Stimulated activated CD8-positive, alpha-beta memory T cell treated with anti-CD3 and anti-CD28 coated beads, Interleukin-15, amount 100 ng/mL, for 4 hours (primary cell): ENCODE measurements at places on chromosomes 13 and 19.
A peak's percentile ranks its signal among the peaks of the same experiment; 100 is the strongest.

DNA sequence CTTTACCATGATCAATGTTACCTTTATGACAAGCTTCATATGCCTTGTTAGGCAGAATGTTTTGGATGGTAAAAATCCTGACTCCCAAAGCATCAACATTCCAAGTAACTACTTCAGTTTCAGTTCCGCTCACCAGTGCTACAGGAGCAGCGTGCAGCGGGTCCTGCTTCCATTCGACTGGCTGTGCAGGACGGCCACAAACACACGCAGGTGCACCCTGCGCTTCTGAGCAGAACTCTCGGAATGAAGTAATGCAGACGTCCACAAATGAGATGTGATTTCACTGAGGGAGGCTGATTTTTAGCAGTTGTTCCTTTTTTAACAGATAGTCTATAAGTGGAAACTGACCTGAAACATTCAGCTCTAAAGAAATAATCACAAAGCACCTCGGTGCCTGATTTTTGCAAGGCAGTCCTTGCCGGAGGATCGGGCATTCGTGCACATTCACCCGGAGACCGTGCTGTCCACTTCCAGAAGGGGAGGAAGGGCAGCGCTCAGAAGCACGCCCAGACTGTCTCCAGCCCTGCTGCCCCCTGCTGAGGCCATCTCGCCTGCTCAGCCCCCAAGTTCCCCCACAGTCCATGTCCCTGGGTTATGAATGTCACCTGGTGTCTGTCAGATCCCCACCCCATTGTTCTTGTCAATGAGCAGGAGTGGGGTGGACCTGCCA lies 85.8 kb downstream of the RAB20 start:
- DNase-seq = no peak

- no peak for DNase-seq
Observed at GRCh38 chr19:40594657-40595091, 6.5 kb upstream of the LTBP4 start.

DNA sequence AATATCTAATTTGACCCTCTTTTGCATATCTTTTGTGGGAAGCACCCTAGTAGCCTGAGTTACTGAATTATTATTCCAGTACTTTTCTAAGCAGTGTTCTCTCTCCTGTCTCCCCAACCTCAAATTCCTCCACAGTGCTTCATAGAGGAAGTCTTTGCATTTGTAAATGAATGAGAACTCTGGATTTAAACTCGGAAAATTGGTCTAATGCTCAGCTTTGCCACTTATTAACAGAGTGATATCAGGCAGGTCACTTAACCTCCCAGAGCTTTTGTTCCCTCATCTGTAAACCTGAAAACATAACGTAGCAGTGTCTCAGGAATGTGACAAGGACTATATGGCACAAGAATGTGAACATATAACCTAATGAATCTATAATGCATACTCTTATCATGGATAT lies 26.2 kb downstream of the FREM2 start:
- no peak for DNase-seq

DNA sequence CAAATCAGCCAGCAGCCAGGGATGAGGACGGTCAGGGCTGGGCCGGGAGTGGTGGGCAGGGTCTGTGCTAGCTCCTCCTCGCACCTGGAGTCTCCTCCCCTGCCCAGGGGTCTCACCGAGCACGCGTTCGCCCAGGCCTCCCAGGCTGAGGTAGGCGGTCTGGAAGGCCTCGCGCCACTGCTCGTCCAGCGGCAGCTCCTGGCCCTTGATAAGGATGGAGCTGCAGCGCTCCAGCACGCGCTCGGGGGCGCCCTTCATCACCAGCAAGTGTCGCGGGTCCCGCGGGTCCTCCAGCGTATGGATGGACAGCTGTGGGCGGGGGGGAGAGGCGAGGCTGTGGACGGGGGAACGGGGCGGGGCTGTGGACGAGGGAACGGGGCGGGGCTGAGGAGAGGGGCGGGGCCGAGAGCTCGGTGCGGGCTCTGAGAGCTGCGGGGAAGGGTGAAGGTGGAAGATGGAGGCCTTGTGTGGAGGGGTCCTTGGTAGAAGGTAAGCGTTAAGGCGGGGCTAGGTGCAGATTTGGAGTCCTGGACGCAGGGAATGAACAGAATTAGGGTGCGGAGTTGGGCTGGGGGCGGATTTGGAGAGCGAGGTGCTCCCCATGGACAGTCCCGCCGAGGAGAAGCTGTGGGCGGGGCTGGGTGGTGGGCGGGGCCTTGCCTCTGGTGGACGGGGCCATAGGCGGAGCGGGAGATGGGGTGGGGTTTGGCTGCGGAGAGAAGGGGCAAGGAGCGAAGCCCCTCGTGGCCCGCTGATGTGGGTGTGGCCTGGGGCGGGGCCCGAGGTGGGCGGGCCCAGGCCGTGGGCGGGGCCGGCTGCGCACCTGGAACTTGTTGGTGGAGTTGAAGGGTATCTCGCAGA lies 5.7 kb downstream of the ATP4A start:
- DNase-seq = no peak

- no peak for DNase-seq
Observed at GRCh38 chr19:29268103-29268502, 55.2 kb upstream of the UQCRFS1 start.

GRCh38 chr19:41537789-41538188 lies 38.2 kb upstream of the CEACAM21 start:
- no peak for DNase-seq

DNA sequence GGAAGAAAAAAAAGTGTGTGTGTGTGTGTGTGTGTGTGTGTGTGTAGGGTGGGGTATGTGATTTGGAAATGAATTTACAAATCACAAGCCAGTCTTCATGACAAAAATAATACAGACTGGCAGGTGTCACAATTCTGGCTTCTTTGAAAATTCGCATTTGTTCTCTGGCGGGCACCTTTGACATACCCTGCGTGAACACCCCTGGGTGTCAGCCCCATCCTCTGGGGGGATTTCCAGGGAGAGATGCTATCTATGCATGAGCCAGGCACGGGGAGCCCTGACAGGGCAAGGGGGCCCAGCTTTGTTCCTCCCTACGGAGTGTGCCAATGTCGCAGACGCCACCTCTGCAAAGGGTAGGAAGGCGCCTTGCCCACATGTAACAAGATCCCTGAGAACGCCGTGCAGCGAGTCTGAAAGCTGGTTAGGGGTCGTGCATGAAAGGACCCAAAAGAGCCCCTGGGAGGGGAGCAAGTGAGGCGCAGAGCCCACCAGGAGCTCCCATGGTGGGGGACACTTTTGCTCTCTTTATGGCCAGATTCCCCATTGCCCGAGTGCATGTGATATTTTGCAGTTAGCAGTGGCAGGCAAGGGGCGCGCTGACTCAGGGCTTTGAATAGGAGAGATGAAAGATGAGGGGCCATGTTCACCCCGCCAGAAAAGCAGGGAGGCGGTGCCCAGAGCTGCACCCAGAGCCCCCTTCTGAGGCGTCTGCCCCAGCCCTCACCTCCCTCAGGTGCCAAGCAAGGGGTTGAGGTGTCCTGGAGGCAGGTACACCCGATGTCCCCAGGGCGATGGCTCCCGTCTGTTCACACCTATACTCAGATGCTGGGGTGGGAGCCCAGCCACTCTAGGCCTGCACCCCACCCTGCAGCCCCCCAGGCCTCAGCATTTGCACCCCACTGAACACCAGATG lies 45.3 kb downstream of the KLF2 start:
- DNase-seq = peak; percentile 56

GRCh38 chr13:50543141-50543540 lies 300.4 kb downstream of the DLEU7 start:
- no peak for DNase-seq

DNA sequence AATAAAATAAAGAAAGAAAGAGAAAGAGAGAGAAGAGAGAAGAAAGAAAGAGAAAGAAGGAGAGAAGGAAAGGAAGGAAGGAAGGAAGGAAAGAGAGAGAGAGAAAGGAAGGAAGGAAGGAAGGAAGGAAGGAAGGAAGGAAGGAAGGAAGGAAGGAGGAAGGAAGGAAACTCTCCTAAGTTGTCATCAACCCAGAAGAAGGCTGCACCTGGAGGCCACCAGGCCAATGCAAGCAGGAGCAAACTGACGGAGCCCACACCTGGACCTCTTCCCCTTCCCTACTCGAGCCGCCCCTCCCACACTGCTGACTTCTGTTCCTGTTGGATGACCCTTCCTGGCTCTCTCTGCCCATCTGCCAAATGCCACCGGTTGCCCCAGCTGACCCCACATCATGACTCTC lies 8.7 kb downstream of the ACER1 start:
- DNase-seq = no peak

GRCh38 chr19:42312370-42312769 lies 739 bp upstream of the TMEM145 start:
- no peak for DNase-seq

DNA sequence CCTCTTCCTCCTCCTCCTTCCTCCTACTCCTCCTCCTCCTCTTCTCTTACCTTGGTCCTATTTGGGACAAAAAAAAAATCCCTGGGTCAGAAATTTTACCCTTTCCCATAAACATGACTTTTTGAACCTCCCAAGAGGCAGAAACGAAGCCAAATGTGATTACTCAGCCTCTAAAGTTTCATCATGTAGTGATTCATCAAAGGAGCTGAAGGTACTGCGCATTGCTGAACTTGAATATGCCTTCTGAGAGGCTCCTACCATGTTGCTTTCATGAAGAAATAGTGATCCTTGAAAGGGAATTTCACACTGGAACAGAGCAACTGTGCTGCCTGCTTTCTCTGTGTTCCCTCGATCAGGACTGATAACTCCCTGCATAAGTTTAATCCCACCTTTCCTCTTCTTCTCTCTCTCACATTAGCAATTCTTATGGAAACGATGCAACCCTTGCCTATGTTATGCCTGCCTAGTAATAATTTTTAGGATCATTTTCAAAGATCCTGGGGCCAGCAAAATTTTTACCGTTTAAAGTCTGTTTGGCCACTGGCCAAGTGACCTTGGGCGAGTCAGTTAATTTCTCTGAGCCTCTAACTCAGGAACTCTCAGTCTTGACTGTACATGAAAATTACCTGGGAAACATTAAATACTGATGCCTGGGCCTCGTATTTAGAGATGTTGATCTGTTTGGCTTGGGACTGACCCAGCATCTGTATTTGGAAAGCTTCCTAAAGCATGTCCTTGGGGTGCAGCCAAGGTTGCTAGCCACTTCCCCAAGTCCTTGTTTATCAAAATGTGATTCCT lies 149.5 kb downstream of the DCT start:
- no peak for DNase-seq

DNA sequence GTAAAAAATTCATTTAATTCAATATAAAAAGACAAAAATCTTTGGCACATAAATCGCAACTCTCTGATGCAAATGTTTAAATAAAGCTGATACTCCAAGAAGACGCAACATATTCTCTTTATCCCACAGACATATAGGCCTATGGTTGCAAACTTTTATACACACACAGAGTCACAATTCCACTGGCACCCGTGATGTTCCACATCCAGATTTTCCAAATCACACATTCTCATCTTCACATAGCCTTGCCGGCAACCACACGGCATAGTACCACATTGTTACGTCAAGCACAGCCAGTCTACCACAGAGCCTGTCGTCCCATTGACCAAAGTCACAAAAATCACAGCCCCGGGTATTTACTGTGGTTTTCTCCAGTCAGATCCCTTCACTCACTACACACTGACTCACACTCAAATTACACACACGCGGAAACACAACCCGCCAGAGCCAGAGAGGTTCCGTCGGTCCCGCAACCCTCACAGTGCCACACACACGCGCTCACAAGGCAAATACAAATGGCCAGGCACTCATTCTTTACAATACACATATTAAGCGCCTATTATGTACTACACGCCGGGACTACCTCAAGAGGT lies 546 bp upstream of the ZNF546 start:
- DNase-seq = no peak

DNA sequence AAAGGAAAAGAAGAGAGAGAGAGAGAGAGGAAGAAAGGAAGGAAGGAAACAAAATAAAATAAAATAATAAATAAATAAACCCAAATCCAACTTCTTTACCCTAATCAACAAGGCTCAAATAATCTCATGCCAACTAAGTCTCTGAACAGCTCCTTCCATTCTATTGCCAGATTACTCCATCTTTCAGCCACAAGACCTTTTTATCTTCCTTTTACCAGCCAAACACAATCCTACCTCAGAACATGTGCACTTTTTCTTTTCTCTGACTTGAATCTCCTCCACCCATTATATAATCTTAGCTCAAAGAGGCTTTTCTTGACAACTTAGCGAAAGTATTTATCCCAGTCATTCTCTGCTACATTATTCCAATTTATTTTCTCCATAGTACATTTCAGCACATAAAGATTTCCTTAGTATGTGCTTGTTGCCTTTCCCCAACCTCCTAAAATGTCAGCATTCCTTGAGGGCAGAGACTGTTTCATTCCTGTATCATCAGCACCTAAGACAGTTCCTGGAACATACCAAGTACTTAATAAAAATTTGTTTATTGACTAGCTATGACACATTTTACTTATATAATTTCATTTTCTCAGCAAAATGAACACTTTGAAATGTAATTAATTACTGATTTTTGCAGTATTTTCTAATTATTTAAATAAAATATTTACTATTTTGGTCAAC lies 33.5 kb upstream of the USPL1 start:
- no peak for DNase-seq

DNA sequence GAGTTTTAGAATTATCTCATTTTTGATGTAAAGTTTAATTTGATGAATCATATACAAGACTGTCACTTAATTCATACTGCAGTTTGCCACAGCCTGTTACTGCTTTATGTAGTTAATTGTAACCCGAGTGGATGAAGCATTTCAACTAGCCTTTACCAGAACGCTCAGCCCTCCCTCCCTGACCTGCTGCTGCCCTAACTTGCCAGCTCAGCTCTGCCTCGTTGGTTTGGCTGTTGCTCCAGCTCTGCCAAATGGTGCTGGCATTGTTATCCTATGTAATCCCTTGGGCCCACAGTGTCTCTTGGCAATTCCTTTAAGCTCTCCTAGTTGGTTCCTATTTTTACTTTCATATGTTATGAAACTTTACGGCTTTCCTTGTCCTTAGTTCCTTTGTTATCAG lies 113.3 kb downstream of the LMO7 start:
- no peak for DNase-seq

- DNase-seq = no peak
Observed at GRCh38 chr13:35140321-35140720, 198.3 kb downstream of the NBEA start.

DNA sequence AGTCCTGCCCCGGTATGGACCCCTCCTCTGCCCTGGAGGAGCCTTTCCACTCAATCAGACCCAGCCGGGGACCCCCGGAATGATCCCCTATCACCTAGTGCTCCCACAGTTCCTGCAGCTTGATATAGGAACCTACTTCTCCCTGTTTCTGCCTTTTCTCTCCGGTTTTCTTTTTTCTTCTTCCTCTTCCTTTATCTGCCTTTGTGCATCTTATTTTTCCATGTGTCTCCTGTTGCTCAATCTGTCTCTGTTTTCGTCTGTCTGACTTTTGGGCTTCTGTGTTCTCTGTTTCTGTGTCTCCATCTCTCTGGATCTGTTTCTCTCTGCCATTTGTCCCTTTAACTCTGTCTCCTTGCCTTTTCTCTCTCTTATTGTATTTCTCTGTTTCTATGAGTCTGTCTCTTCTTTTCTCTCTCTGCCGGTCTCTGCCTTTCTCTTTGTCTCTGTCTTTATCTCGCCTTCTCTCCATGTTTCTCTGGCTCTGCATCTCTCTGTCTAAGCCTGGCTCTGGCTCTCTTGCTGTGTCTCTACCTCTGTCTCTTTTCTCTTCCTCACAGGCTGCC lies 10.0 kb downstream of the MEGF8 start:
- DNase-seq = no peak

GRCh38 chr13:49641801-49642291 lies 13.5 kb downstream of the ARL11 start:
- DNase-seq = no peak
